ENCODE measurements at places on chromosomes 5 and 9. TPM values are rescaled to one million over a fixed set of nuclear protein-coding genes. Genes with fewer than 3 reads are reported as not detected.

Gene PPP2R2B
- polyA plus RNA-seq = 0.60 TPM

Gene SHOC1
- polyA plus RNA-seq = 0.03 TPM

Gene PDZD2
- polyA plus RNA-seq = 1.9 TPM

Gene NPR3
- 1.2 TPM for polyA plus RNA-seq

Gene PPIC
- 42.7 TPM for polyA plus RNA-seq

Gene PRDM9
- polyA plus RNA-seq = not detected

Gene AQP3
- 13.6 TPM for polyA plus RNA-seq

Gene ALDH1A1
- 186 TPM for polyA plus RNA-seq

Gene PCDHB2
- under 0.01 TPM for polyA plus RNA-seq

Gene PKN3
- polyA plus RNA-seq = 1.8 TPM

Gene C8G
- 4.2 TPM for polyA plus RNA-seq

Gene SPTLC1
- 47.1 TPM for polyA plus RNA-seq

Gene ROR2
- 1.2 TPM for polyA plus RNA-seq

Gene ANKRD34B
- polyA plus RNA-seq = not detected

Gene NMUR2
- polyA plus RNA-seq = not detected

Gene CCL28
- polyA plus RNA-seq = 18.3 TPM

Gene NR6A1
- 1.8 TPM for polyA plus RNA-seq

Gene EDIL3
- polyA plus RNA-seq = 8.6 TPM

Gene FAM78A
- polyA plus RNA-seq = 1.4 TPM

Gene GLIPR2
- 29.8 TPM for polyA plus RNA-seq

Gene CENPK
- 14.5 TPM for polyA plus RNA-seq

Gene SLC4A9
- not detected for polyA plus RNA-seq

Gene KIF24
- 0.46 TPM for polyA plus RNA-seq

Gene IFNA21
- polyA plus RNA-seq = not detected

Gene BRD3
- 14.9 TPM for polyA plus RNA-seq

Gene CEL
- 4.8 TPM for polyA plus RNA-seq

Gene FAM153A
- polyA plus RNA-seq = not detected

Gene DNAJC18
- polyA plus RNA-seq = 1.8 TPM

Gene FRMPD1
- not detected for polyA plus RNA-seq

Gene ARHGEF39
- polyA plus RNA-seq = 0.60 TPM

Gene RNF208
- 4.8 TPM for polyA plus RNA-seq

Gene TRPM3
- not detected for polyA plus RNA-seq

Gene SLC34A1
- 0.04 TPM for polyA plus RNA-seq
